ENCODE measurements at places on chromosomes 5 and 9.

- no peak for DNase-seq
Measured at GRCh38 chr5:129243039-129243438, 148.5 kb downstream of the ISOC1 start.

DNA sequence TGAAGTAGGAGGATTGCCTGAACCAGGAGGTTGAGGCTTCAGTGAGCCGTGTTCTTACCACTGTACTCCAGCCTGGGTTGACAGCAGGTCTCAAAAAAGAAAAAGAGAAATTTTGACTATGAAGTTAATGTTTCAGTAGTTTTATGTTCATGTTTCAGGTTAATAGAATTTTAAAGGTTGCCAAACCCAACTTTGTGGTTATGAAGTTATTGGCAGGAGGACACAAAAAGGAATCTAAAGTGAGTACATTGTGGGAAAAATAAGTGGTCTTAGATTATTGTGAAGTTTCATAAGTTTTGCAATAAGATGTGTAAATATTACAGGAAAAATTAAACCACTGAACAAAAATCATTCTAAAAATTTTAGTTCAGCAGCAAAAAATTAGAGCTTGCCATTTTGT is 78.6 kb downstream of the GOLM1 start:
- DNase-seq = no peak

DNA sequence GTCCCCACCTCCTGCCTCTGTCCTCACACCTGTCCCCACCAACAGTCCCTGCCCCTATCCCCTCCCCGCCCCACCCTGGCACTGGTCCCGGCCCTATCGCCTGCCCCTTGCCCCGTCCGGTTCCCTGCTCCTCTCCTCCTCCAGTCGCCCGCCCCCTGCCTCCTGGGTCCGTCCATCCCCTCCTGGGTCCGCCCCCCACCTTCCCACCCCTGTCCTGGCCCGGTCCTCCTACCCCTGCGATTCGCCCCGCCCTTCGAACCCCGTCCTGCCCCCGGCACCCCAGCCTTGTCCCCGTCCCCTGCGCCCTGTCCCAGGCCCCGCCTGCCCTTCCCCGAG is 372 bp downstream of the EDF1 start:
- no peak for DNase-seq

- no peak for DNase-seq
Measured at GRCh38 chr9:135655317-135655716, 7.8 kb upstream of the LCN9 start.

DNA sequence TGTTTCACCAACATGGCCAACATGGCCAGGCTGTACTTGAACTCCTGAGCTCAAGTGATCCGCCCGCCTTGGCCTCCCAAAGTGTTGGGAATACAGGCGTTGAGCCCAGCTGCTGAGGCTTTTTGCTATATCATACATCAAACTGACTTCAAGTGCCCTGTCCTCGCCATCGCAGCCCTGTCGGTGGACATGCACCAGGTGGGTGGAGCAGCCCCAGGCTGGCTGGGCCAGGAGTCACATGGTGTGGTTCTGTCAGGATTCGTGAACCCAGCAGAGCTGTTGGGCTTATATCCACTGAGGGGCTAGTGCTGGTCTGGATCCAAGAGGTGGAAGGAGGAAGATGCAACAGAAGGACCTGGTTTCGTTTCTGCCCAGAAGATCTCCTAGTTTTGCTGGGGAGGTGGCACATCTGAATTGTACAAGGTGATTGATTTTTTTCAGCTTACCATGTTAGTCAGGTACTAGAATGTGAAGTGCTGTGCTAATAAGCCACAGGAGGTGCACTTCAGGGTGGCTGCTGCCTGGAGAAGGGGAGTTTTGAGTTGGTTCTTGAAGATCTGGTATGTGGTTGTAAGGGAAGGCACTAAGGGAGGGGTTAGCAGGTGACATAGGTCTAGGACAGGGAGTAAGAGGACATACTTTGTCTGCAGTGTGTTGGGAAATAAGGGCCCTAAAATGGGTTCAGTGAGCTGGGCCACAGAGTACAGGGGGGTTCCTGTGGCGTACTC is 16.1 kb downstream of the PCBD2 start:
- DNase-seq = no peak

- DNase-seq = no peak
Measured at GRCh38 chr9:124004593-124004992, 7.0 kb upstream of the LHX2 start.

Data from AG09309 (cell line).